ENCODE measurements at places on chromosomes 4 and X. TPM values are rescaled to one million over a fixed set of nuclear protein-coding genes. Genes with fewer than 3 reads are reported as not detected.

DNA sequence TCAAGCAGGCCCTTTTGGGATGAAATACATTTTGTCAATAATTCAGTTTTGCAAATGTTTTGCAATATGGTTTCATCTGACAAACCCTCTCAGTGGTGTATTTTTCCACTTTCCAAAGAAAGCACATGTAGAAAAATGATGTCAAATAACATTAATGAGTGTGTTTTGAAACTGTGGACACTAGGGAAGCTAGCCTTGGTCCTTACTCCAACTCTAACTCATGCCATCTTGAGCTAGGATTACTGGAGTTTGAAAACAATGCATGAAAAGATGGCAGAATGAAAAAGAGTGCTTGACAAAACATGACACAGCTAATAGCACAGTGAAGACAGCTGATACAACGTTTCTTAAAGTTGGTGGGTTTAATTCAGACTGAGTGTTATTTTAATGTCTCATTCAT, 41.4 kb downstream of the HAND2 start:
- H3K4me1 ChIP-seq: peaks cover 22% of the 10 kb centered on the region
- no peaks in the 10 kb centered on the region for H3K36me3 ChIP-seq
- H3K4me3 ChIP-seq: no peak overlapping the region
- peaks cover 15% of the 10 kb centered on the region for H3K27me3 ChIP-seq

DNA sequence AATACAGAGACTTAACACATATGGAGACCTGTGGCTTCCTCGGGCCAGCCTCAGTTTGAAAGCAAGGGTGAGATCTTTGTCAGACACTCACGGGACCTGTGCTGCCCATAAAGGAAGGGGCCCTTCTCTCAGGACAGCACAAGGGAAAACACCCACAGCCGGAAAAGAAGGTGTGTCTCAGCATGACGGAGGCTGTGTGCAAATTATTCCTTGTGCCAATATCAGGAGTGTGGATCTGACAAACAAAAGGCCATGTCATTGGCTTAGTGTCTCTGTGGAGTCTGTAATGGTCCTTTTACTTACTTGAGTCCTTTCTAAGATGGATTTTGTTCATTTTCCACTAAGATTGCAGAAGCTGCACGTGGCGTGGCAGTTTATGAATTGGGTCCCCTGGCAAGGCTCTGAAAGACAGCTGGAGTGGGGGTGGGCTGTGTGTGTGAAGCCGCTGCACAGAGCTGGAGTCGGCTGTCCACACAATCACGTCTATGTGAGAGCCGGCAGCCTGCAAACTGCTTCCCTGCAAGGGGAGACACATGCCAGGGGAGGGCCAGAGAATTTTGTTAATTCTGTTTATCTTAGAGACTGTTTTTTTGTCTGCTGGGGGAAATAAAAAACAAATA, 1.9 kb downstream of the ENPP6 start:
- no peak for DNase-seq
- H3K36me3 ChIP-seq: no peaks in the 10 kb centered on the region
- H3K4me3 ChIP-seq: no peak overlapping the region
- no peaks in the 10 kb centered on the region for H3K4me1 ChIP-seq

- peaks cover 2% of the 10 kb centered on the region for H3K27me3 ChIP-seq
- no peak overlapping the region for H3K4me3 ChIP-seq
- no peak for DNase-seq
- H3K27ac ChIP-seq: no peak overlapping the region
Measured at GRCh38 chrX:72634331-72634730, 61.7 kb upstream of the HDAC8 start.

DNA sequence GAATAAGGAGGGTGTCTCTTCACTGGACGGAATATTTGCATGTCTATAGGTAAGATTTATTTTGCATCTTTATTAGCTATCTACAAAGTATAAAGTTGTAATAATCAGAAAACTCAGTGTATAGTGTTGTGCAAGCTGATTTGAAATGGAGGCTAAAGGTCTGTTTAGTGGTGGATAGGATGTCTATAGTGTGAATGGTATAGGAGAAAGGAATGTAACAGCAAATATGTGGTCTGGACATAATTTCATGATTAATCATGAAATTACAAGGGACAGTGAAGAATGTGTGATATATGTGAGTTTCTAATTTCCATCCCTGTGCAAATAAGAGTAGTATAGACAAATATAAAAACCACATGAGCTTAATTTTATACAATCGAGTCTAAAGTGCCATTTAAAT, 79.3 kb upstream of the CAMK2D start:
- no peaks in the 10 kb centered on the region for H3K27me3 ChIP-seq
- H3K27ac ChIP-seq: no peak overlapping the region
- no peaks in the 10 kb centered on the region for H3K36me3 ChIP-seq
- no peak overlapping the region for H3K4me3 ChIP-seq

DNA sequence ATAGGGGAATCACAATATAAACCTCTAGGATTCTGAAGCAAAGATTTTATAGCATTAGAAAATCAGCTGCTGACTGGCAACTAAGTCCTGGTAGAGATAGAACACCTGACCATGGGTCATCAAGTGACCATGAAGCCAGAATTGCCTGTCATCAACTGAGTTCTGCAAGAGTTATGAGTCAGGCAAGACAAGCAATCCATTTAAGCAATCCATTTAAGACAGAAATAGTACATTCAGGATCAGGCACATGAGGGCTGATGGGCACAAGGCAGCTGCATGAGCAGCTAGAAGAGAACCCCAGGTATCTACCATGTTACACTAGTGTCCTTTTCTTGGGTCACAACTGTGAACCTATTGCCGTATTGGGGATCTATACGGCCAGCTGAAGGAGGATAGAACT, 98.9 kb downstream of the SPRY1 start:
- no peak overlapping the region for H3K4me3 ChIP-seq
- H3K27ac ChIP-seq: no peak overlapping the region
- DNase-seq: peak; percentile 12
- H3K4me1 ChIP-seq: no peaks in the 10 kb centered on the region
- H3K27me3 ChIP-seq: no peaks in the 10 kb centered on the region

DNA sequence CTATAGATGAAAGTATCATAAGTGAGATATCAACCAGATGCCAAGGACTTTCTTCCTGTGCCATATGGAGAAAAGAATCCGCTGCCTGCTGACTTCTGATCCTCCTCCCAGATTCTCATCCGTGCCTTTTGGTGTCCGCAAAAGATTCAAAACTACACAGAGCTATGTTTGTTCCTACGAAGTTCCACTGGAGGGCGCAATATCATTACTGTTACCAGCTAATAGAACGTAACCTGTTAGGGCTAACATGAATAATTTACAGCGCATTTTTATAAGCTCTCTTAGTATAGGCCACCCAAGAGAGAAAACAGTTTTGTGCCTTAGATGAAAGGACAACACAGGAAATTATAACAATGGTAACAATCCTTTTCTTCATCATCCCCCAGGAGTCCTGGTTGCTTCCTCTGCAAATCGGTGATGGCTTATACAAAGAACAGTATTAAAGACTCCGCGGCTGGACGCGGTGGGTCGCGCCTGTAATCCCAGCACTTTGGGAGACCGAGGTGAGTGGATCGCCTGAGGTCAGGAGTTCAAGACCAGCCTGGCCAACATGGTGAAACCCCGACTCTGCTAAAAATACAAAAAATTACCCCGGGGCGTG, 22.8 kb upstream of the CENPVL3 start:
- no peaks in the 10 kb centered on the region for H3K4me1 ChIP-seq
- no peak overlapping the region for H3K4me3 ChIP-seq
- no peaks in the 10 kb centered on the region for H3K36me3 ChIP-seq
- peaks cover 6% of the 10 kb centered on the region for H3K27me3 ChIP-seq
- H3K27ac ChIP-seq: no peak overlapping the region
- peak; percentile 60 for DNase-seq

DNA sequence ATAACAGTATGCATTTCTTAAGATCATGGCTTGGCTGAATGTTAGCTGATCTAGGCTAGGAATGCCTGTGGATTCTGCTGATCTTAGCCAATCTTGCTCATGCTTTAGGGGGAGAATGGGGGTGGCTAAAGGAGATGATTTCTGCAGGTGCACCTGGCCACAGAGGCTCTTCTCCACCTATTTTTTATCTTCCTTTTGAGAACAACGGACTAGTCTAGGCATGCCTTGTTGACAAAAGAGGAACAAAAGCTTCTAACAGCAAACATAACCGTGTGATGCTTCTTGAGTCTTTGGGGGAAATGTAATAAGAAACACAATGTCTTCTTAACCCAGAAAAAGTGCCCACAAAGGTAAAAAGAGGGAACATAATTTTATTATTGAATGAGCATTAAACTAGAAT, 743.5 kb downstream of the ARAP2 start:
- no peaks in the 10 kb centered on the region for H3K27me3 ChIP-seq
- DNase-seq: no peak
- H3K4me1 ChIP-seq: no peaks in the 10 kb centered on the region
- no peak overlapping the region for H3K27ac ChIP-seq

CLDN22 gene
- total RNA-seq: not detected

DNA sequence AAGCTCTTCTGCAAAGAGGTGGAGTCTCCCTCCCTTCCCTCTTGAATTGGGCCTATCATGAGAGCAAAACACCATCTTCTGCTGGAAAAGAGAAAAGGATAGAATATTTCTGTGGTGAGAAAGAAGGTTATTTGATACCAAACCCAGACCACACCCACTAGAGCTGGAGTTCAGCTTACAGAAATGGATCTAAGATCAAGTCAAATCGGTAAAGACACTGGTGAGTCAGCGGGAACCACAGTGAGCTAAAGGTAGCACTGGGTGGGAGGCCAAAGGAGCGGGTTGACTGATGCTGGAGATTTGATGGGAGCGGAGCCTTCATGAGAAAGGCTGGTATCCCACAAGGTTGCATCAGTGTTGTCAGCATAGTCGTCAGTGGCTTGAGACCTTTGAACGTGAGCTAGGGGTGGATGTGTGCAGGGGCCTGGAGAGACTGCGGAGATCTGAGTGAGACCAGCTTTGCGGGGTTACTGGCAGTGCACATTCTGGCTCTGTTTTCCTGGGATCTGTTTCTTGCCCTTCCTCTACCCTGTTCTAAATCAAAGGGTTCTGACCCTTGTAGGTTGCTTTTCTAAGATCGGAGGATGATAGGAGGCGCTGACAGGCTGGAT, 106.4 kb upstream of the SCOC start:
- no peaks in the 10 kb centered on the region for H3K36me3 ChIP-seq
- no peaks in the 10 kb centered on the region for H3K27me3 ChIP-seq
- no peak overlapping the region for H3K4me3 ChIP-seq
- DNase-seq: peak; percentile 92
- no peak overlapping the region for H3K27ac ChIP-seq

- DNase-seq: no peak
- peak overlapping the region; percentile 11 for H3K27ac ChIP-seq
Measured at GRCh38 chr4:118279920-118280432, 72.8 kb downstream of the PRSS12 start.

- no peak overlapping the region for H3K27ac ChIP-seq
- no peaks in the 10 kb centered on the region for H3K36me3 ChIP-seq
- no peak overlapping the region for H3K4me3 ChIP-seq
Measured at GRCh38 chrX:87582453-87582852, 64.9 kb downstream of the KLHL4 start.

DNA sequence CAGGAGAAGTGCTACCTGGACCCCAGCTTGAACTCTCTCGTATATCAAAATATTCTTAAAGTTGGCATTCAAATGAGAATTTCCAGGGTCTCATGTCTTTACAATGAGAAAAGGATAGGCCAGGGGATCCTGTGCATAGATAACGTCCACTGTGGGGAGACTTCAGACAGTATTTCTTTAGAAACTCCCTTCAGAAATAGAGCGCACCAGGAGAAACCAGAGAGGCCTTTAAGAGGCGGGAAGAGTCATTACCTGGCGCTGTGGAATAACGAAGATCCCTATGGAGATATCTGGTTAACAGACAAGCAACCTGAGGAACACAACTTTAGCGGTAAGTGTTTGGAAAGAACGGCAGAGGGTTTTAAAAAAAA, 600 bp downstream of the RADX start:
- H3K27me3 ChIP-seq: peaks cover 6% of the 10 kb centered on the region
- no peak for DNase-seq
- peak overlapping the region; percentile 52 for H3K4me3 ChIP-seq
- no peaks in the 10 kb centered on the region for H3K4me1 ChIP-seq
- no peaks in the 10 kb centered on the region for H3K36me3 ChIP-seq

- no peaks in the 10 kb centered on the region for H3K36me3 ChIP-seq
- H3K27ac ChIP-seq: no peak overlapping the region
- H3K4me1 ChIP-seq: no peaks in the 10 kb centered on the region
Measured at GRCh38 chrX:128365492-128365891, 313.3 kb upstream of the ACTRT1 start.

GRCh38 chr4:136841526-136841925, 690.8 kb downstream of the PCDH18 start:
- H3K36me3 ChIP-seq: no peaks in the 10 kb centered on the region
- H3K4me1 ChIP-seq: no peaks in the 10 kb centered on the region

GAGE12D gene
- not detected for total RNA-seq

CENPI gene
- total RNA-seq: 24.2 TPM

- H3K36me3 ChIP-seq: no peaks in the 10 kb centered on the region
- H3K4me1 ChIP-seq: peaks cover 5% of the 10 kb centered on the region
- no peak for DNase-seq
- peak overlapping the region; percentile 82 for H3K27ac ChIP-seq
Measured at GRCh38 chr4:142351958-142352357, 494.1 kb downstream of the INPP4B start.

F11 gene
- not detected for total RNA-seq

ADGRG4 gene
- not detected for total RNA-seq

DNA sequence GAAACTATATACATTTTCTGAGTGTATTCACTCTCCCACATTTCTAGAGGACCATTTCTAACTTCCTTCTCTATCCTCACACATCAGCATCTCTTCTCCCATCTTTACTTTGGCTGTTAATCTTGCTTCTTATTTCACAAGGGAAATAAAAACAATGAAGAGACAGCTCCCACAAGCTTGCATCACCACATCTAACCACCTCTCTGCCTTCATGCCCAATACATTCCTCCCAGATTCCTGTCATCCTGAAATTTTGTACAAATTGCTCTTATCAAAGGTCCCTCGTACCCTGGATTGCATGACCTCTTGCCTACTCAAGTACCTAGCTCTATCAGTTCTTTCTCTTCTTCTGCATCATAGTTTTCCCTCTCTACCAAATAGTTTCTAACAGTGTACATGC, 215.2 kb downstream of the ANTXR2 start:
- no peaks in the 10 kb centered on the region for H3K27me3 ChIP-seq
- no peaks in the 10 kb centered on the region for H3K36me3 ChIP-seq
- H3K4me1 ChIP-seq: peaks cover 5% of the 10 kb centered on the region

CDS1 gene
- total RNA-seq: under 0.01 TPM

DNA sequence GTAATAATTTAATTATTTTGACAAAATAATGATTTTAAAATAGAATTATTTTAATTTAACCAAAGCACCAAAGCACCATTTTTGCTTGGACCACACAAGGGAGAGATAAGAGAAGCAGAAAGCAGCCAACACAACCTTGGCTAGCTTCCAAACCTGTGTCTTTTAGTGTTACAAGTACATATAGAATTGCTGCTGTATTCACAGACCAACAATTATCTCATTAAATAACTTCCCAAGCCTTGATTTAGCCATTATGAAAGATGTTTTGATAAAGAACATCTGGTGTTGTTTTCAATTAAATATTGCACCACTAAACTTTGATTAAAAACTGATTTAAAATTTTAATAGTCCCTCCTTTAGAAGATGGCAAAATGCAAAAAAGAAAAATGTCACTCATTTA, 14.0 kb upstream of the IGFBP7 start:
- H3K4me3 ChIP-seq: no peak overlapping the region
- H3K36me3 ChIP-seq: no peaks in the 10 kb centered on the region
- peaks cover 3% of the 10 kb centered on the region for H3K4me1 ChIP-seq
- H3K27me3 ChIP-seq: no peaks in the 10 kb centered on the region

FRAS1 gene
- under 0.01 TPM for total RNA-seq

- H3K4me3 ChIP-seq: no peak overlapping the region
- H3K27me3 ChIP-seq: no peaks in the 10 kb centered on the region
- peak; percentile 52 for DNase-seq
- H3K36me3 ChIP-seq: no peaks in the 10 kb centered on the region
- H3K27ac ChIP-seq: no peak overlapping the region
- H3K4me1 ChIP-seq: no peaks in the 10 kb centered on the region
Measured at GRCh38 chrX:118272242-118272641, 73.7 kb upstream of the WDR44 start.

HSD17B13 gene
- total RNA-seq: under 0.01 TPM

All from IMR-90 (cell line).